Glomerular endothelial cell (primary cell): ENCODE measurements at places on chromosomes 6 and 20.

DNA sequence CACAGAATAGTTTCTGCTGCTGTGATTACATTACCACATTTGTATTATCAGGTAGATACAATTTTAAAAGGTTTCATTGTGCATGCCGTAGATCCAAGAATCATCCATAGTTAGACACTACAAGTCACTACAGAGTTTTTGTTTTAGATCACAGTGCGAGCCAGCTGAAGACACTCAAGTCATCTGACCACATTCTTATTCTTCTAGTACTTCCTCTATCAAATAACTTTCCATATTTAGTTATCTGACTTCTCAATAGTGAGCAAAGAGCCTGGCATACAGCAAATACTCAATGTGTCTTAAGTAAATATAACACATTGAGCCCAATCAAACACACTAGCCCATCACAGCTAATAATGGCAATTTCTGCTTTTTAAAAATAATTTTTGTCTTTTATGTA, 195.4 kb downstream of the ASCC3 start:
- no peak for DNase-seq

- no peak for DNase-seq
These were observed 567 bp downstream of the HS3ST5 start for GRCh38 chr6:114342086-114342825.

GRCh38 chr20:53921443-53921973, 148.9 kb downstream of the BCAS1 start:
- no peak for DNase-seq

- DNase-seq = no peak
These were observed 27.1 kb downstream of the PDE10A start for GRCh38 chr6:165635965-165636364.

- DNase-seq = no peak
These were observed 66.1 kb upstream of the GLP1R start for GRCh38 chr6:38982470-38982869.
